ENCODE measurements at places on chromosomes 5 and 9.

DNA sequence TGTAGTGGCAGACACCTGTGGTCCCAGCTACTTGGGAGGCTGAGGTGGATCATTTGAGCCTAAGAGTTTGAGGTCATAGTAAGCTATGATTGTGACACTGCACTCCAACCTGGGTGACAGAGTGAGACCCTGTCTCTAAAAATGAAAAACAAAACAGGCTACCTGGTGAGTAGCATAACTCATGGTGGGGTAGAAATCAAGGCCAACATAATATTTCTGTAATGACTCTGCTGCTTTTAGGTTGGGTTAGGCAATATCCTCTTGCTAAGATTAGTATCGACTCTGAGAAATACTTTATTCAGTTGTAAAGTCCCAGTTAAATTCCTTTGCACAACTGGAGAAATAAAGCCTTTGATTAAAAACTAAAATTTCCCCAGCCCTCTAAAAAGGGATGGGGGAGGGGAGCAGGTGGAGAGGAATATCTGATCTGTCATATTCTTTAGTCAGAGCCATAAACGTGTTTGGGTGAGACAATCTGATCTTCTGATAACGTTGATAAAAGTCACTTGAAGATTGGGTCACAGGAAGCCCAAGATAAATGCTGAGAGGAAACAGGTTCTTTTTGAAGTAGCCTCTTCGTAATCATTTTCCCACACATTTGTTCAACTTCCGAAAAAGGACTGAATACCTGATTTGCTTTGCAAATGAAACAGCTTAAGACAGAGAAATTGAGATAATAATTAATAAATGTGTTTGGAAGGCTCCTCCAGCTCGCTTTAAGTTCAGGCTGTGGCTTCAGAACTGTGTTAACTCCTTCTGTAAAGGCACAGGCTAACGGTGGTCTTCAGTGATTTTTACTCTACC lies 14.9 kb downstream of the IL4 start:
- peak; percentile 46 for DNase-seq

- peak; percentile 70 for DNase-seq
Observed at GRCh38 chr5:56900858-56901578, 8.4 kb upstream of the SETD9 start.

DNA sequence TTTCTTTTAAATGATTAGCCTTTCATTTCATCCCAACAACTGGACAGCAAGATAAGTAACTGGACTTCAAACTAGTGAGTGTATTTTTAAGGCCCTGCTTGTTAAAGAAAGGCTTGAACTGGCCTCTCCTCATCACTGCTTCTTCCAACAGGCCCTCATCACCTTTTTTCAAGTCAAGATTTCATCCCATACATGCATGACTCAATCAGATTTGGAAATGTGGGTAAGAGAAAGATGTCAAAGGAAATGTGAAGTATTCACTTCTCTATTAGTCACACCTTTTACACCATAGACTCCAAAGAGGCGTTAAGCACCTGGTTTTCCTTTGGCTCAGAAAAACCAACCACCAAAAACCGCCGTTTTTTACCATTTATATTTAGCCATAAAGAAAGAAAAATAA lies 4.9 kb downstream of the NR4A3 start:
- no peak for DNase-seq

DNA sequence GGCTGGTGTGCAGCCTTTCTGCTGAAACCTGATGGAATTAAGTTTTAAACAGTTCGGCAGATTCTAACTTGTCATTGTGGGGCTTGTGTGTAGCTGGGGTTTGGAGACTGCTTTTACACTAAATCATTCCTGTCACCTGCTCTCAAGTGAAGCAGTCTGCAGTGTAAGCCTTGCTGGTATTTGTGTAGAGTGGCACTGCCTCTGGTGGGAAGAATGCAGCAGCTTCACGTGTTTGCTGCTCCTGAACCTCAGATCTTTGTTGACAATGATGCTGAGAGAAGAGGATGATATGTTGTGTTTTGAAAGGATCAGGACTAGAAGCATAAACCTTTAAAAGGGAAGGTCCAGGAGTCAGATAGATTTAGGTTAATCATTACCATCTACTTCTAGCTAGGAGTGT lies 88.1 kb downstream of the KDM4C start:
- DNase-seq = no peak

DNA sequence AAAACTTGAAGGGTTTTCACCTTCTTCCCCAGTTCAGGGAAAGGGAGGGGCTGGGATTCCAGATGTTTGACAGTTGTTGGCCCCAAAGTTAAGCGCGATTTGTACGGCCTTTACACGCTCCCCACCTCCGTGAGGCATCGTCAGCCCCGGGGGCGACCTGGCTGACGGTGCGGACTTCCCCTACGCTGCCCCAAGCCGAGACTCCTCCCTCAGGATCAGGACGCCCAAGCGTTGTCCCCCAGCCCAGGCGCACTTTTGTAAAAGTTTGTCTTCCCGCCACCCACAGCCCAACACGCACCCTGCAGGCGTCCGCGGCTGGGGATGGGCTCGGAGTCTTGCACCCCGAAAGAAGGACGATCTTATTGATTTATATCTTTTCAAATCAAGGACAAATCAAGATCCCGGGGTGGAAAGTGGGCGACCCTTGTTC lies 713 bp downstream of the MOB3B start:
- peak; percentile 49 for DNase-seq

DNA sequence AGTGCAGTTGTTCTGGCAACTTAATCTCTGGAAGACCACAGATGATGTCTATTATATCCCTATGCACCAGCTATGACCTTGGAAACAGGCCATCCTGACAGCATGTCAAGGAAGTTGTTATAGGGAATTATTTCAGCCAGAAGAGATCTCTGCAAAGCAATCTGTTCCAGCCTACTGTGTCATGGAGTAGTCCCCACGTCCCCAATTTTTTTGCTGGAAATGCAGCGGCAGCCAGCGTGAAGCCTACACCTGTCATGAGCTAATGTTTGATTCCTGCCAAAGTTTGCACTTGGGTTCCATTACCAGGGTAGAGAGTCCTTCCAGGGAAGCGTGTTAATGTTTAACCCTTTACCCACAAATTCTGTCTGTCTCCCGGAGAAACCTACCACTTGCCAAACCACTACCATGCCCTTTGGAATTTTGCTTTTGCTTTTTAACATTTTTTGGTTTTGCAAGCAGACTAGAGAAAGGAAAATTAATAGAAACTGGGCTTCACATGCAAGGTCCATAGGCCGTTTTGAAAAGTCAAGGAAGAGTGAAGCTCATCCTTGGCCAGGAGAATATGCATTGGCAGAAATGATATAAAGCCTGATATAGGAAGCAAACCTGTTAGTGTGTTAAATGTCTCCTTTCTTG lies 174.9 kb upstream of the SPRY4 start:
- DNase-seq = no peak

DNA sequence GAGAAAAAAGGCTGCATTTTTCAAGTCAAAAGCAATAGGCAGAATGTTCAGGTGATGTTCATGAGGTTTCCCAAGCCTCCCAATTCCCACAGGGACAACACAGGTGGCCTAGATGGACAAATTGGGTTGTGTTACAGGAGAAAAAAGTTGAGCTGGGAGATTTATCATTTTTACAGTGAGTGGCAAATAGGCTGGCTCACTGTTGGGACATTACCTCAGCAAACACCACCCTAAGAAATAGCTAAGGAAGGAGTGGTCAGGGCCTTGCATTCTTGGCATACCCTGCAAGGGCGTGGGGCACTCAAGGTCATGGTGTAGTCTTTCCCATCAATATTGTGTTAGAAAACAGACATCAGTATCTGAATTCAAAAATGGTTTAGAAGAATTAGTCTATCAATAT lies 23.3 kb upstream of the CPLANE1 start:
- no peak for DNase-seq

GRCh38 chr5:88502179-88503040 lies 233.8 kb upstream of the TMEM161B start:
- peak; percentile 39 for DNase-seq

GRCh38 chr5:132085686-132086085 lies 12.1 kb downstream of the CSF2 start:
- DNase-seq = no peak

DNA sequence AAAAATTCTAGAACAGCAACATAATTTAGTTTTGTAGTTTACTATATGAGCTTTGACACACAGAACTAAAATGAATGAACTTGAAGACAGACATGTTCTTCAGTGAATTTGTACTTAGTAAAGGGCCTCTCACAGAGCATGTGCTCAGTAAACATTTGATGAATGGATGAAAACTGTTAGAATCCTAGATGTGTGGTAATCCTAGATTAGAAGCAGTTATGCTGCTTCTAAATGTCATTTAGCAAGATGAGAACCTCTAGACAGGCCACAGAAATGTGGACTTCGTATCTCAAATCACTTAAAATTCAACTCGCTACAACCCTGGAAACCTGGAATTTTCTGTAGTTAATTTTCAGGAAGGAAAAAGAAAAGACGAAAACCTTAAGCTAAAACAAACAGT lies 8.5 kb downstream of the GOLPH3 start:
- DNase-seq = no peak

- no peak for DNase-seq
Observed at GRCh38 chr5:156019571-156020180, 307.3 kb upstream of the SGCD start.

DNA sequence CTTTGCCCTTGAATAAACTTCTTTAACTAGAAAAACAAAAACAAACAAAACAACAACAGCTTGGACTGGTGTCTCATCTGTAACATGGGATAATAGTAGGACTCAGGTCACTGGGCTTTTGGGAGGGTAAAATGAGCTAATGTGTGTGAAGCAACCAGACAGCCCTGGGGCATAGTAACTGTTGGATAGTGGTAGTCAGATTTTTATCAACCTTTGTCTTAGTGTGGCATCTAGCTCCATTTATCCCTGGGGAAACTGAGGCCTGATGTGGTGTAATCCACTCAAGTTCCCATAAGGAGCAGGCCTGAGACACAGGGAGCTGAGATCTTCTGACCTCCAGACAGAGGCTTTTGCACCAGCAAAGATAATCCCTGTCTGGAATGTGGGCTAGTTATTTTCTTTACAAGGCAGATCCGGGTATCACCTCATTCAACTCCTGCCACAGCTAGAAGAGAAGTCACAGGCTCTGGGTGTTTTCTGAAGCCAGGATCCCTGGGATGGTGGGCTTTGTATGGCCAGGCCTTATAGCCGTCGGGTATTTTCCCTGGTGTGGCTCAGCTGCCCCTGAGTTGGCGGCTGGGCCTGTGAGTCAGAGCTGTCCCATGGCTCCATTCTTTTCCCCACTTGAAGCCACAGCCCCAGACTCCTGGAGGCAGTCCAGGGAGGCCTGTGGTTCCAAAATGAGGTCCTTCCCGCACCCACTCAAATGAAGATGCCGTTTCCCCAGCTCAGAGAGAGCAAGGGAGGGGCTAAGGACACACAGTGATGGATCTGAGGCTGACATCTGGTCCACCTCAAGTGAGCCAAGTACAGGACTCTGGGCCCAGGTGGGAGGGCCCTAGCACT lies 26.1 kb upstream of the CSF1R start:
- no peak for DNase-seq

DNA sequence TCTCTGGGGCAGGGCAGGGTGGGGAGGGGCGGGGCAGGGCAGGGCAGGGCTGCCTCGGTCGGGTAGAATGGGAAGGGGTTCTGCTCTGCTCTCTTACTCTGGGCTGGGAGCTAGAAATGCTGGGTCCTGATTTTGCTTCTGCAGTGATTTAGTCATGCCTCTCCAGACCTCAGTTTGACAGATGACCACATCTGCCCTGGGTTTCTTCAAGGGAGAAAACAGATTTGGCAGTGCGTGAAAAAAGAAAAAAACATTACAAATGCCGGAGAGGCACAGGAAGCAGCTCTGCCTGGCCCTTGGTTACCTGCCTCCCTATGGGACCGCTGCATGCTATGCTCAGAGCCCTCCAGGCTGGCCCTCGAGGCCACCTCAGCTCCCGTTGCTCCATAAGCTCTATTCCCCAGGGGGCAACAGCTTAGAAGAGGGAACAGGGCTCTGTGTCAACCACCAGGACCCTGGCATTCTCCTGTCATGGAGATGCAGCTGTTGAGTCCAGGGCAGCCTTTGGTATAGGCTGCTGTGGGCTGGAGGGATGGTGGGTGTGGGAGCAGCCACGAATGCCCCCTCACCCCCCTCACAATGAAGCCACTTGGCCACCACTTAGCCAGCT lies 53.2 kb upstream of the UBTD2 start:
- no peak for DNase-seq

DNA sequence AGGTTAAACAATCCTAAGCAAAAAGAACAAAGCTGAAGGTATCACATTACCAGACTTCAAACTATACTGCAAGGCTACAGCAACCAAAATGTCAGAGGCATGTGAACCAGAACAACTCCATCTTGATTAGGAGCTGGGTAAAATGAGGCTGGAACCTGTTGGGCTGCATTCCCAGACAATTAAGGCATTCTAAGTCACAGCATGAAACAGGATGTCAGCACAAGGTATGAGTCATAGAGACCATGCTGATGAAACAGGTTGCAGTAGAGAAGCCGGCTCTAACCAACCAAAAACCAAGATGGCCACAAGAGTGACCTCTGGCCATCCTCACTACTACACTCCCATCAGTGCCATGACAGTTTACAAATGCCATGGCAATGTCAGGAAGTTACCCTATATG lies 252.0 kb downstream of the RASEF start:
- DNase-seq = no peak

GRCh38 chr5:16809395-16810207 lies 126.5 kb downstream of the MYO10 start:
- DNase-seq = no peak

- DNase-seq = no peak
Observed at GRCh38 chr5:150766251-150766650, 7.4 kb upstream of the DCTN4 start.

GRCh38 chr5:112228667-112229066 lies 190.4 kb downstream of the EPB41L4A start:
- no peak for DNase-seq

DNA sequence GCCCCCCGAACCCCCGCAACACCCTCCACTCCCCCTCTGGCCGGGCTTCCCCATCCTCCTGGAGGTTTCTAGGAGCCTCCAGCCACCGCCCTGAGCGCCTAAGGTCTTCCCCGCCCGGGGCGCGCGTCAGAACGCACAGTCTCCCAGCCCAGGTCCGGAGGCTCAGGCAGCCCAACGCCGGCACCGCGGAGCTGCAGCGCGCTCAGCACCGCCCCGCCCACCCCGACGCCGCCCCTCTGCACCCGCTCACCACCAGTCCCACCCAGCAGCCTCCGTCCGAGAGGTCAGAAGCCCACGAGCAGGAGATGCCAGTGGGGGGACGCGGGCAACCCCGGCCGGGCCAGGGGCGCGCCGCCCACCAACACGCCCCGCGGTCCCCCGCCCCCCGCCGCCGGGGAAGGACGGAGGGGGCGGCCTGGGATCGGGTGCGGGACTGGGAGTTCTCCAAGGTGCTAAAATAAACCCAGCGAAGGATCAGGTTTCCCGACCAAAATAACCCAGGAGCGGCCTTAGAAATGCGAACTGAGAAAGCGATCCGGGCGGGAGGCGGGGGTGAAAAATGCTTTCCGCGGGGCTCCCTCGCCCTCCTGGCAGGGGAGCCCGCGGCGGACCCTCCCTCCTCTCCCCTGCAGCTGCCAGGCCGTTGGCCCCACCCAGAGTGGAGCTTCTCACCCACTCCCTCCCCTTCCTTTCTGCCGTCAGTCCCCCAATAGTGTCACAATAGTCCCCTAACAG lies 6.5 kb upstream of the FAM78A start:
- DNase-seq = no peak

GRCh38 chr5:96714951-96715451 lies 52.8 kb downstream of the CAST start:
- DNase-seq = peak; percentile 73

- no peak for DNase-seq
Observed at GRCh38 chr5:59565551-59565950, 328.0 kb downstream of the PDE4D start.

- no peak for DNase-seq
Observed at GRCh38 chr5:168227001-168227400, 64.4 kb upstream of the WWC1 start.
